ENCODE measurements at places on chromosomes 7 and 10.

DNA sequence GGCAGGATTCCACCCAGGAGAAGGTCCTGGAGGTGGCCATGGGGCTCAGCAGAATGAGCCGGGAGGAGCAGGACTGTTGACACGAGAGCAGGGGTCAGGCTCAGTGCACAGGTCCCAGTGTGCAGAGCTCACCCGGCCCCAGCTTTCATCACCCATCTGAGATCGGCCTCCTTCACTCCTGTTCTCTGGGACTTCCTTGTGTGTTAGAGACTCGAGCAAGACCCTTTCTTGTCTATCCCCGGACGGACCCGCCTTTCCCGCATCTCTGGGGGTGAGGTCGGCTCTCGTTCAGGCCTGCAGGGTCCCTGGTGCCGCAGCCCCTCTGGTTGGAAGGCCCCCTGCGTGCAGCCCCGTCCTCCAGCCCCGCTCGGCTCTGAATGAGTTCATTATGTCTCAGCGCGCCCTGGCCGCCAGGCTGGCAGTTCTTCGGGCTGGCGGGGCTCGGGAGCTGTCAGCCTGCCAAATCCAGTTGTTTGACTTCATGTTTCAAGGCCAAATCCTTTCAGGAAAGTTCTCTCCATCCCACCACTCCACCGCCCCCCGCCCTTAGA lies 127.9 kb downstream of the LHPP start:
- no peaks in the 10 kb centered on the region for H3K27me3 ChIP-seq
- no peak overlapping the region for H3K27ac ChIP-seq
- H3K4me1 ChIP-seq: no peaks in the 10 kb centered on the region
- peaks cover 12% of the 10 kb centered on the region for H3K36me3 ChIP-seq

GRCh38 chr7:158110661-158111048 lies 477.0 kb downstream of the PTPRN2 start:
- no peak overlapping the region for H3K27ac ChIP-seq
- no peaks in the 10 kb centered on the region for H3K36me3 ChIP-seq
- peaks cover 15% of the 10 kb centered on the region for H3K27me3 ChIP-seq
- no peak for DNase-seq
- no peaks in the 10 kb centered on the region for H3K4me1 ChIP-seq
- no peak overlapping the region for H3K4me3 ChIP-seq

GRCh38 chr7:106419455-106420182 lies 134.8 kb upstream of the NAMPT start:
- H3K36me3 ChIP-seq: no peaks in the 10 kb centered on the region
- DNase-seq: no peak
- no peak overlapping the region for H3K27ac ChIP-seq
- peaks cover 34% of the 10 kb centered on the region for H3K27me3 ChIP-seq
- no peak overlapping the region for H3K4me3 ChIP-seq

DNA sequence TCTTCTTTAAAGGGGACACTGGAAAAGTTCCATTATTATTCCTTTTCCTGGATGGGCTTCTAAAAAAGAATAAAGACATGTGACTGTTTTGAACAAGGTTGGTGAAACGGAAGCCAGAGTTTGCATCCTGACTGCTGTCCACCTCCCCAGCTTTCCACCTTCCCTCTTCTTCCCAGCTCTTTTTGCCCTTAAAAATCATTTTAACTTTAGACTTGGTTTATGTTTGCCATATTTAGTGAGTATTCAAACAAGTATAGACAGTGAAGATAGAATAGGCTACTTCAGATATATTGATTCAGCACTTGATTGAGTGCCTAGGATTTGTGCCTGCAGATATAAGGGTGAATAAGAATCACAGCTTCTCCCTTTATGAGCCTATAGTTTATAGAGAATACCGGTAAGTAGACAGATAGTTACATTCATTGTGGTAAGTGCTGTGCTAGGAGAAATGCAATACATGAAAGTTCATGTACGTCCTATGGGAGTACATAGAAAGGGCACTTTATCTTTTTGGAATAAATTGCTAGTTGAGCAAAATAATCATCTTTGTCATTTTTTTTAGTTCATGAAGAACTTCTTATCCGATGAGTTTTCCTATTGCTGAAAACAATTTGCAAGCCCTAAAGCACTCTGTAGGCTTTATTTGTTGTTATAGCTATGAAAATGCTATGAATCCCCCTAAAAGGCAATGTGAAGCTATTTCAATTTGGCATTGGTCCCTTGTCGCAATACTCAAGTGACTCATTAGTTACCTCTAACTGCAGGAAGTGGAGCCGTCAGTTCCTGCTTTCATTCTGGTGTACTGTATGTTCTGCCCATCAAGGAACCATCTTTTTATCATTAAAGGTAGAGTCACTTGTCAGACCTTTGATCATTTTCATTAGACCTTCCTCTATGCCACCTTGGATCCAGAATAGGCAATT lies 57.2 kb upstream of the STRIP2 start:
- no peak for DNase-seq
- H3K4me1 ChIP-seq: peaks cover 12% of the 10 kb centered on the region
- H3K4me3 ChIP-seq: no peak overlapping the region

DNA sequence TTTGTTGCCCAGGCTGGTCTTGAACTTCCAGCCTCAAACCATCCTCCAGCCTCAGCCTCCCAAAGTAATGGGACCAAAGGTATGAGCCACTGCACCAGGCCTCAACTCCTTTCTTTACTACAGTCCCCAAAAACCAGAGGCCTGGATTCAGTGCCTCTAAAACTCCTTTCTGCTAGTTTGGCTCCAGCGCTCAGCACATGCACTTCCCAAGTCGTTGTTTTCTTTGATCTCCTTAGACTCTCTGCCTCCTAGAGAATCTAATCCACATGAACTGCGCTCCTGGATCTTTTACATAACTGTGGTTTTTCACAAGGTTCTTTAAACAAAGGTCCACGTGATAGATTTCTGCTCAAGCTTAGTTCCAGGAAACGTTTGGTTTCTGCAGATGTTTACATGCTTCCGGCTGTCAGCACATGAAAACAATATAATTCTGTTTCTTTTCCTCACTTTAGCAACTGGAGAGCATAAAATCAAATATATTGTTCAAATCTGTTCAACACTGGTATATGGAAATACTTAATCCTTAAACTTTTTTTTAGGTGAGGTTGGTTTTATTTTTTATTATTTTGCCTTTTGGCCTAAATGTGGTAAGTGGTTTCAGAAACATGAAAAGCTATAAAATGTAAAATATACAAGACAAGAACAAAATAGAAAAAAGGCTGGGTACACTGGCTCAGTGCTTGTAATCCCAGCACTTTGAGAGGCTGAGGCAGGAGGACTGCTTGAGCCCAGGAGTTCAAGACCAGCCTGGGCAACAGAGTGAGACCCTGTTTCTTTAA lies 270.5 kb upstream of the MKLN1 start:
- no peaks in the 10 kb centered on the region for H3K36me3 ChIP-seq
- DNase-seq: no peak
- H3K4me3 ChIP-seq: peak overlapping the region; percentile 82
- H3K27me3 ChIP-seq: no peaks in the 10 kb centered on the region
- H3K27ac ChIP-seq: peak overlapping the region; percentile 99
- peaks cover 63% of the 10 kb centered on the region for H3K4me1 ChIP-seq

DNA sequence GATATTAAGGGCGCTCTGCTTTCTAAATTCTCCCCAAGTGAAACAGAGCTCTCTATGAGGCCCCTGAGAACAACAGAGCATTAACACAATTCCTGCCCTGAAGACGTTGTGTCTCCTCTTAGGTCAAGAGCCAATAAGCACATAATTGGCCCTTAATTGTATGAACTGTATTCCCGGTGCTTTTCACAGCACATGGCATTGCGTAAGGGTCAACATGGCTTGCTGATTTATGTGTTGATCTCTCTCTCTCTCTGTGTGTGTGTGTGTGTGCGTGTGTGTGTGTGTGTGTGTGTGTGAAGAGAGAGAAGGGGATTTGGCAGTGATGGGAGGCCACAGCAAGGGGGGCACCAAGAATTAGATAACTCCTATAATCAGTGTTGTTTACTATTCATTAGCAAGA lies 40.5 kb downstream of the LYZL1 start:
- no peak overlapping the region for H3K27ac ChIP-seq
- no peaks in the 10 kb centered on the region for H3K4me1 ChIP-seq
- DNase-seq: no peak
- H3K36me3 ChIP-seq: peaks cover 4% of the 10 kb centered on the region
- H3K4me3 ChIP-seq: no peak overlapping the region

- peaks cover 100% of the 10 kb centered on the region for H3K27me3 ChIP-seq
- DNase-seq: no peak
- H3K4me3 ChIP-seq: no peak overlapping the region
- no peak overlapping the region for H3K27ac ChIP-seq
- H3K4me1 ChIP-seq: peaks cover 16% of the 10 kb centered on the region
Measured at GRCh38 chr7:1593091-1593866, 23.4 kb upstream of the PSMG3 start.

DNA sequence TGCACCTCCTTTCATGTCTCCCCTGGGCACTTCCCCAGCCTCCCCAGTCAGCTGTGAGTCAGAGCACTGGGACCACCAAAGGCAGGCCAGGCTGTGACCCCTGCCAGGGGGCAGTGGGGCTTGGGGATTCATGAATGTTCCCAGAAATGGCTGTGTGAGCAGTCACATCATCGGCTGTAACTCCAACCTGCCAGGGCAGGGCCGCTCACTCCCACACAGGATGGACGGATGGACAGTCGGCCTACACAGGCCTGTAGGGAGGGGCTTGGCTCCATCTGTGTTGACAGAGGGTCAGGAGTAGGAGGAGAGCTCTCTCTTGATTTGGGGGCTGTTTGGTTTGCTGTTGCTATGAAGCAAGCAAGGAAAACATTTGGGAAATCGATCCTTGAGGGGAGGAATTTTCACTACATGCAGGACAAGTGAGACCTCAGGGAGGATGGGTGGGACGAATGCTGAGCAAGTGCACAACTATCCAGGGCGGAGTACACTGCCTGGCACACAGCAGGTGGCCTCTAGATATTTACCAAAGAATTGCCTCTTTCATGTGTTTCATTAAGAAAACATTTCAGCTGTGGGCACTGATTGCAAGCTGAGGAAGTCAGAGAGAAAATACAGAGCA lies 2.9 kb upstream of the IGFBP1 start:
- H3K36me3 ChIP-seq: peaks cover 5% of the 10 kb centered on the region
- peaks cover 80% of the 10 kb centered on the region for H3K27me3 ChIP-seq
- no peak overlapping the region for H3K27ac ChIP-seq
- no peak overlapping the region for H3K4me3 ChIP-seq
- DNase-seq: no peak

DNA sequence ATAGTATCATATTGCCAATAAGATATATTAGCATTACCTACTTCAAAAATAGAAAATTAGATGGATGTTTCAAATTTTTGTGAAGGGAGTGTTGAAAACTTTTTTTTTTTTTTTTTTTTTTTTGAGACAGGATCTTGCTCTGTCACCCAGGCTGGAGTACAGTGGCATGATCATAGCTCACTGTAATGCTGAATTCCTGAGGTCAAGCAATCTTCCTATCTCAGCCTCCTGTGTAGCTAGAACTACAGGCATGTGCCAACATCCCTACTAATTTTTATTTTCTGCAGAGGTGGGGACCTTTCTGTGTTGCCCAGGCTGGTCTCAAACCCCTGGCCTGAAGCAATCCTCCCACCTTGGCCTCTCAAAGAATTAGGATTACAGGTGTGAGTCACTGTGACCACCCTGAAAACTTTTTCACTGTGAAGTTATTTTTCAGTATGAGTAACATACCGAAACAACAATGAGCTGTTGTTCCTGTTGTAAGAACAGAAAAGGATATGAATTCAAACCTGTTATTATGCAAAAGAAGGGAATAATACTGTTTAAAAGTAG lies 266.9 kb downstream of the NEBL start:
- H3K27ac ChIP-seq: no peak overlapping the region
- no peaks in the 10 kb centered on the region for H3K4me1 ChIP-seq
- H3K27me3 ChIP-seq: no peaks in the 10 kb centered on the region
- H3K4me3 ChIP-seq: no peak overlapping the region

GRCh38 chr7:130791746-130792145 lies 57.7 kb upstream of the KLF14 start:
- H3K4me1 ChIP-seq: no peaks in the 10 kb centered on the region
- DNase-seq: no peak
- no peak overlapping the region for H3K27ac ChIP-seq

GRCh38 chr10:131274133-131274880 lies 37.2 kb downstream of the TCERG1L start:
- no peaks in the 10 kb centered on the region for H3K36me3 ChIP-seq
- no peaks in the 10 kb centered on the region for H3K4me1 ChIP-seq
- H3K27me3 ChIP-seq: no peaks in the 10 kb centered on the region
- DNase-seq: no peak

GRCh38 chr7:101200862-101201599 lies at the start of gene MOGAT3:
TSS of gene MOGAT3 (minus strand) at chr7:101201036. CDS start at chr7:101200854, 182 bp downstream.
- DNase-seq: no peak
- peaks cover 34% of the 10 kb centered on the region for H3K27me3 ChIP-seq
- no peak within 1 kb of the TSS for H3K27ac ChIP-seq
- H3K4me3 ChIP-seq: peak within 1 kb of the TSS; percentile 32
- peaks cover 7% of the 10 kb centered on the region for H3K4me1 ChIP-seq
- H3K36me3 ChIP-seq: no peaks in the 10 kb centered on the region

DNA sequence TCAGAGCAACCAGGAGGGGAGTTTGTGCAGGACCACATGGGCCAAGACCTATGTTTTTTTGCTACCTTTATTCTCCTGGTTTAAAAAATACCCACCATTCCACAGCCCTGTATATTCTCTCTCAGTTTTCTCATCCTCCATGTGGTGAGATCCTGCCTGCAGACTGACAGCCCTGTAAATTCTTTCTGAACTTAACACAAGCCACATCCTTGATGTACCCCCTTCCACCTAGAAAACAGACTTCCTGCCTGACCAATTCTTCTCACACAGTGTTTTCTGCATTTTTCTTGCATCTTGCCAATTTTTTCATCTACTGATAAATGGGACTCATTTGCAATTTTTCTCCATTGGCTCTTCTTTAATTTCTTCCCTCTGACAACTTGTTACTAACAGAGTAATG lies 78.4 kb downstream of the INSYN2A start:
- H3K27me3 ChIP-seq: peaks cover 14% of the 10 kb centered on the region
- no peaks in the 10 kb centered on the region for H3K4me1 ChIP-seq
- H3K27ac ChIP-seq: no peak overlapping the region
- no peak for DNase-seq
- H3K4me3 ChIP-seq: no peak overlapping the region

- H3K4me3 ChIP-seq: no peak overlapping the region
- H3K27ac ChIP-seq: no peak overlapping the region
- H3K36me3 ChIP-seq: no peaks in the 10 kb centered on the region
- H3K27me3 ChIP-seq: peaks cover 11% of the 10 kb centered on the region
Measured at GRCh38 chr7:95531605-95532219, 46.0 kb downstream of the ASB4 start.

DNA sequence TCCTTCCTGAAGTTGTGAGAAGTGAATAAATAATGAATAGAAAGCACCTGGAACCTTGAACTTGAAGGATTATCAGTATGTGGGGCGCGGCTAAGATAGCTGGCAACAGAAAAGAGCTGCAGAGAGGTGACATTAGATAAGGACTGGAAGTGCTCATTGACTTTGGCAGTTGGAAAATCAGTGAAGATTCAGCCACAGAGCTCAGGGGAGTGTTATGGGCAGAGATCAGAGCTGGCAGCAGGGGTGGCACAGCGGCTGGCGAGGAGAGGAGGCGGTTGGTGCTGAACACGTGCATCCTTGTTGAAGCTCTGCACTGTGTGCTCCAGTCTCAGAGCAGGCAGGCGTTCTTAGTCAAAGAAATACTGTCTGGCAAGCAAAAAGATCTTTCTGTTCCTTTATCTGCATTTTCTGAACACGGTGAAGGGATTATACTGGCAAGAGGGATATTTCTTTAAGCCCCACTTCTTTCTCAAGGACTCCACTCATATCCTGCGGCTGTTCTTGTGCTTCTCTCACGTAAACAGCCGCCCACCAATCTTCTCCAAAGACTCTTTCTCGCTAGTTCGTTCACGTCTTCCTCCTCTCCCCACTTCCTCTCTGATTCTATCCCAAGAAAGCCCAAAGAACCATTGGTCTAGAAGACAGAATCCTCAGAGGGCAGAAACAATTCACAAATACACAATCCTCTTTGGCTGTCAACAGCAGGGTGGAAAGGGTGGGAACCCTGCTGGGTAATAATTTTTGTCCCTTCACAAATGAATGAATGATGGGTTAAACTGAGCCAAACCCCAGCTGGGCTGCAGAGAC lies 38.6 kb upstream of the ADD3 start:
- H3K4me1 ChIP-seq: no peaks in the 10 kb centered on the region
- H3K27me3 ChIP-seq: no peaks in the 10 kb centered on the region
- peaks cover under 1% of the 10 kb centered on the region for H3K36me3 ChIP-seq
